ENCODE measurements at places on chromosomes 11 and 22. TPM values are rescaled to one million over a fixed set of nuclear protein-coding genes. Genes with fewer than 3 reads are reported as not detected.
A peak's percentile ranks its signal among the peaks of the same experiment; 100 is the strongest.

GRCh38 chr11:606245-606644, 9.5 kb downstream of the IRF7 start:
- no peak for DNase-seq

GRCh38 chr22:38112381-38112780, 1.9 kb upstream of the BAIAP2L2 start:
- no peak for DNase-seq

DNA sequence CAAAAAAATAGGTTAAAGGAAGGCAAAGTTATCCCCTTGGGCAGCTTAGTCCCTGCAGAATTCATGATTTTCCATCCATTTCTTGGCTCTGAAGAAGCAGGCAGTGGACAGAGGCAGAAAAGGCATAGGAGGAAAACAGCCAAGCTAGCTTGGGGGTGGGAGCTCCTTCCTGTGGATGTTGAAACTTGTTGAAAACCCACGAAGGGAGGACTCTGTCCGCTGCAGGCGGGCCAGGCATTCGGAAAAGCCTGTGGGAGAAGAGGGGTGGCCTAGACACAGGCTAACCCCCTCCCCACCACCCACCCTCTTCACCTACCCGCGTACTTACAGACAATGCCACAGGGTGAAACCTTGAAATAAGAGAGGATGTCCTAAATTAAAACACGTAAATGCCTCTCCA, 72.1 kb downstream of the C22orf31 start:
- no peak for DNase-seq

- DNase-seq = no peak
Measured at GRCh38 chr22:43928468-43928867, 4.9 kb downstream of the PNPLA3 start.

SLC37A4 gene
- 16.9 TPM for total RNA-seq

DNA sequence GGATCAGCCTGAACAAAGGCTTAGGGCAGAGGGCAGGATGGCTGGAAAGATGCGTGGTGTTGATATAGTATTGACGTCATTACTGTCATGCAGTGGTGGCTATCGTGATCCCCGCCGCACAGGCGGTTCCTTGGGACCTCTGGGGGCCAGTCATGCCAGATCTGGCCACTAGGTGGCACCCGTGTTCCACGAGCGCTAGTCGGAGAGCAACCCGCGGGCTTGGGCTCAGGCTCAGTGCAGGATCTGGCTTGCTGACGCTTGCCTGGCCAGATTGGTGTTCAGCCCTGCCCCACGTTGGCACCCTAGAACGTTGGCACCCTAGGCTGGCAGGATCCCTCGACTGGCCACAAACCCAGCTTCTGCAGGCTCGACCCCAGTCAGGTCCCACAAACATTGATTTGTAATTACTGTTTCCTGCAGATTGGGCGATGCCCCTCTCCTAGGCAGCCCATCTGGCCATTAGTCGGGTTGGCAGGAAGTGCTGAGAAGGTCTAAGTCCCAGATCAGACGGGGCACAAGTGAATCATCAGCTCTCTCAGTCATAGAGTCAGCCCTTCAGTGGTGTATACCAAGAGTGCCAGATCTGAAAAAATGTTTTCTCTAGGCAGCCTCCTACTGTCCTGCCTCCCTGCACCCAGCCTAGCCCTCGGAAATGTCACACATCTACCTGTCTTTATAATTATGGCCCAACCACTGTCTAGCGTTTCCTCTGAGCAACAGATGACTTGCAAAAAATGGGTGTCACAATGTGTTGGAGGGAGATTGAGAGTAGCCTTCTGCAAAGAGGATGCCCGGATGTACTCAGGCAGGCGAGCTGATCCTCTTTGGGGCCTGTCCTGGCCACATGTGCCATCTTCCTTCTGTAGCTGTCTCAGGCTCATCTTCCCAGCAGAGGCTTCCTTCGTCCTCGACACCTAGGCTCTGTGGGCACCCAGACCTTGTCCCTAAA, 315.3 kb downstream of the TMEM135 start:
- DNase-seq = peak; percentile 88

DNA sequence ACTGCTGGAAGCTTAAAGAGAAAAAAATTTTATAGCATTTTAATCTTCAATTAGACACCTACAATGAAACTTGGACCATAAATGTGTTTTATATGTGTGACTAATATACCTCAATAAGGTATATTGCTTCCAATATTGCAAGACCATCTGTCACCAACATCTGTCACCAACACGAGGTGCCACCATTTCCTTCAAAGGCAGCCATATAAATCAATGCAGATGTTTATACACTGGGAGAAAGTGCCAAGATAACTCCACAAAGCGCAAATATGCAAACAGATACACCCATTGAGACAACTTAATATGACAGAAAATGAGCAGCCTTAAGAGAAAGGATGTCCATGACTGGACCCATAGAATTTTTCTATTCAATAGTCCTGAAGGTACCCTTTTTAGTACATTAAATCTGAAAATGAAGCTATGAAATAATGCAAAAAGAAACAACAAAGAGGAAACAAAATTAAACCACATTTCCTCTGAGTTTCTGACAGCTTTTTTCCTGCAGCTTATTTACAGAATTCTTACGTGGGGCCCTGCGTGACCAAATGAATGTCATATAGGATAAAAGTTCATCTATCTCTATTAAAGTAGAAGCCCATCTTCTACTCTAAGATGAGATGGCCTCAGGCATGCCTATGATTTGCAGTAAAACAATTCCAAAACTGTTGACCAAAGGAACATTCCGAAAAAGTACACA, 12.5 kb downstream of the MPZL3 start:
- DNase-seq = no peak

RFPL2 gene
- not detected for total RNA-seq

DNA sequence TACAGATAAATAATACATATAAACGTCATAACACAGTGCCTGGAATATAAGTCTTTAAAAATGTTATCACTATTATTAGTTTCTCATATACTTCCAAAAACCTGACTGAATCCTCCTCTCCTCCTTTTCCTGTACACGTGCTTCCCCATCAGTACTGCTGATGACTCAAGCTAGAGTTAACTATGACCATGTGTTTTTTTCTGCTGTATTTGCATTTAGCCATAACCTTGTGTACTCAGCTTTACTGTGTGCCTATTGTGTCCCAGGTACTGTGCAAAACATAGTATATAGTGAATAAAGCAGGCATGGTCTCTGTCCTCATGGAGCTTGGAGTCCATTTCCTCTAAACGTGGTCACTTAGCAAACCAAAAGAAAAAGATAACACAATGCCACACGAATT, 56.5 kb upstream of the ARHGAP32 start:
- no peak for DNase-seq

DNA sequence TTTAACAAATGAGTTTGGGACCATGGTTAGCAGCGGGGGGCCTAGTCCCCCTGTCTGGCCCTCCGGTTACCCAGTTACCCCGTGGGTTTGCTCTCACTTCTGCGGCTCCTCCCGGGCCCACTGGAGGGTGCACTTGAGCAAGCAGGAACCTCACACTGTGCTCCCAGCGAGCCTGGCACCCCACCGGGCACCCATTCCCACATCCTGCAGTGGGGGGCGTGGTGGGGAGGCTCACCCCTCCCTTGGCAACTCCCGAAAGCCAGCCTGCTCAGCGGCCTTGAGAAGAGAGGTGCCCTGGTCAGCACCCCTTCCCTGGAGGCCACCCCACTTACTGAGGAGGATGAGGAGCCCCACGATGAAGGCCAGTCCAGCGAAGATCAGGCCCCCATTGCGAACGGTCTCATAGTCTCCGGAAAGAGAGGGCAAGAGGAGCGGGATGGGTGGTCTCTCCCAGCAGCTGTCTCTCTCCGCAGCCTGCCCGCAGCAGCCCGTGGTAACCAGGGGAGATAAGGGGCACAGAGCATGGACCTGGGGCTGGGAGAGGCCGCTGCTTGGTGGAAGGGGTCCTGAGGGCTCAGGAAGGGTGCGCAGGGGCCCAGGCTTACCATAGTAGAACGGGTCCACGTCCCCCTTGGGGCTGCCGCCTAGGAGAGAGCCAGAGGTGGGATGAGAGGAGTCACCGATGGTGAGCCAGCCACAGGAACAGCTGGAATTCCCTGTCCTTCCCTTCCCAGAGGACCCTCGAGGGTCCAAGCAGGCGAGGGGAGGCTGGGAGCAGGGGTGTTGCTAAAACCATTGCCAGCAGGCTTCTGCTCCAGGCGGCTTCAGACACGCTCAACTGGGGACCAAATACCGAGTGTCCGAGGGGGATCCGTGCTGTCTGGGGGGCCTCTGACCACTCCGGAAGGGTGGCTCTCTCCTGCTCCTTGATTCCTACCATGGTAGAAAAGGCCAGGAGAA, 2.2 kb downstream of the FXYD2 start:
- no peak for DNase-seq

MMP8 gene
- total RNA-seq = not detected

- no peak for DNase-seq
Measured at GRCh38 chr11:30565027-30565426, 21.1 kb downstream of the MPPED2 start.

MOV10L1 gene
- total RNA-seq = 0.26 TPM

CD44 gene
- 348 TPM for total RNA-seq

- no peak for DNase-seq
Measured at GRCh38 chr11:71064702-71065515, 187.5 kb downstream of the SHANK2 start.

- DNase-seq = no peak
Measured at GRCh38 chr22:39496131-39496838, 5.8 kb upstream of the MIEF1 start.

DNA sequence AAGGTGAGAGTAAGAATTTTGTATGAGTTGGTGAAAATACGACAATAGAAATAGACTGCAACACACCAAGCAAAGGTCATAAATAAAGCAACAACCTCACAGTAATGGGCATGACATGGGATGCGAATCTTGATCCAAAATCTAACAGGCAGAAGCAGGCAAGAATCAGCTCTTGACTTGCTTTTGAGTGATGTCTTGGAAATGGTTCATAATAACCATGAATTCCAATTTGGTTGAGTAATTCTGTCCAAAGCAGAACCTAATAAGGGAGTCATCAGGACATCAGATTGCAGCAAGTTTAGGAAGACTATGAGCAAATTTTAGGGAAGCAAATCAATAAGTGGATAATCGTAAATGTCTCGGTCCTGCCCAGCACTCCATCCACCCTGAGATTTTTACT, 224.0 kb upstream of the ISX start:
- no peak for DNase-seq

- DNase-seq = no peak
Measured at GRCh38 chr11:122226810-122227379, 110.9 kb upstream of the BLID start.

DNA sequence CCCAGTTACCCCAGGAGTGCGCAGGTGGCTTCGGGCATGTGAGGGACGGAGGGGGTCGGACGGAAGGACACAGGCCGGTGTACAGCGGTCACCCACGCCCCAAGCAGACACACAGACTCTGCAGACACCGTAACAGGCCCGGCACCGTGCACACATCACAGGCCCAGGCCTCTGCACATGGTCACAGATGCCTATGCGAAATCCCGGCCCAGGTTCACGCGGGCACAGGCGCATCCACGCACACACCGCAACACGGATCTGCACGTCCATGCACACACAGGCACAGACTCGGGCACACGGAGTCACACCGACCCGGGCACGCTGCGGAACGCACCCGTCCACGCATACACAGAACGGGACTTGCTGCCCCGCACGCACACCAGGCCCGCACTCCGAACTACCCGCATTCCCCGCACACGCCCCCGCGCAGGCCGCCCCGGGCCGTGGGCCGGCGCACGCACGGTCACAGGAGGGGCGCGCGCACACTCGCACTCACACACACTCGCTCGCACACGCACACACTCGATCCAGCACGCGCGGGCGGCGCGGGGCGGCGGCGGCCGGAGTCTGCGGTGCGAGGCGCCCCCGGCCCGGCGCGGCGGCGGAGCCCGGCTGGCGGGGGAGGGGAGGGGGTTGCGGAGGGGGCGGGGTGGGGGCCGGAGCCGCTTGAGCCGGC, at the start of gene MGAT3:
MGAT3 (plus strand) TSS at position 491 of the 676 bp plus-strand sequence. CDS start 30,336 bp downstream, outside the sequence.
- DNase-seq = no peak

ADM2 gene
- total RNA-seq = 4.6 TPM

- DNase-seq = no peak
Measured at GRCh38 chr22:48603621-48604320, 1223.9 kb downstream of the BRD1 start.

IL17REL gene
- not detected for total RNA-seq

- DNase-seq = no peak
Measured at GRCh38 chr22:37300551-37301017, 18.3 kb downstream of the CYTH4 start.

- no peak for DNase-seq
Measured at GRCh38 chr22:46738647-46739093, 618 bp upstream of the CERK start.

IRAG1 gene
- 75.5 TPM for total RNA-seq

DNA sequence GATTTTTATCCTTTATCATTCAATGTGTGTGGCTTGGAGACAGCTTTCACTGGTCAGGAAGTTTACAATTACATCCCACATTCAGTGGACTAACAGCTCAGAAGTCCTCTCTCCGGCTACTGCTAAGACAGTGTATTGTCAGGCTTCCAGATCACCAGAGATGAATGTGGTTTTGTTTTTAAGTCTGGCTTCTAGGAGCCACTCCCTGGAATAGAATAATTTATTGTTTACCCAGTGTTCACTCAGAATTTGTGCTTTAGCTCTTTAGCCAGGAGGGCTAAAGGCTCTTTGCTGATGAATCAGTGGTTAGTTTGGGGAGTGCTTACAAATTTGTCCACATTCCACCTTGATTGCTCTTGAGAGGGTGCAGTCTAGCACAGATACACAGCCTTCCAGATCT, 26.5 kb downstream of the TRIM77 start:
- no peak for DNase-seq

DNA sequence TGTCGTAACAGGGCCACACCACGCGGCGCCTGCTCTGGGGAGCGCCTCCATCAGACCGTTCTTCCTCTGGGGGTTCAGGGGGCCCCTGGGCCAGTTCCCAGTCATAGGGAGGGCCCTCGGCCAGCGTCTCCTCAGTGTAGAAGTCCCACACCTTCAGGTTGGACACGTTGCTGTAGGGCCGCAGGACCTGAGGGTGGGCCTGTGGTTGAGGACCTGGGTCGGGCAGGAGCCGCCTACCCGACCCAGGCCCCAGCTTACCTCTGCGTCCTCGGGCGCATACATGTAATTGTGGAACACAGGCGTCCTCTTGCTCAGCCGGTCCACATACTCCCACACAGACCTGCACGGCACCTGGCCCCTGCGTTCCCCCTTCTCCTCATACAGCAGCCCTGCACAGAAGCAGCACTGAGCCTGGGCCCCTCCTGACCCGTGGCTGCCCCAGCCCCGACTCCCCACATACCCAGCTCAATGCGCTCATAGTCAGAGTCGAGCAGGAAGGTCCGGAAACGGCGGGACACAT, 20.2 kb downstream of the SBF1 start:
- DNase-seq = no peak

GRCh38 chr22:41875531-41876270, 39.2 kb downstream of the SHISA8 start:
- DNase-seq = no peak

DNA sequence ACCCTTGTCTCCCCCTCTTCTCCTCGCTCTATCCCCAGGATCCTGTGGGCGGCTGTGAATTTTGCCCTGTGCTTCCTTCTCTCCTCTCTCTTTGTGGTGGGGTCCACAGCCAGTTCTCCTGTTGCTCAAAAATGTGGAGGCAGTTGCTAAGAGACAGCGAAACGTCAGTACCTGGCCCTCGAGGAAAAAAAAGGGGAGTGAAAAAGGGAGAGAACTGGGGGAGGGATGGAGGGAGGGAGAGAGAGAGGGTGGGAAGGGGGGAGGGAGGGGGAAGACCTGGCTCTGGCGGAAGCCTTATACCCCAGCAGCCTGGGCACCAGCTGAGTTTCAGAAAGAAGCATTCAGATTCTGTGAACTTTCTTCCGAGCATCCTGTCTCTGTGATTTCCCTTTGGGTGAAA, 2.1 kb upstream of the LRRC55 start:
- DNase-seq = no peak

- no peak for DNase-seq
Measured at GRCh38 chr11:115321605-115322289, 182.5 kb downstream of the CADM1 start.

APLNR gene
- 4.7 TPM for total RNA-seq
